ENCODE measurements at places on chromosomes 12 and 14.

DNA sequence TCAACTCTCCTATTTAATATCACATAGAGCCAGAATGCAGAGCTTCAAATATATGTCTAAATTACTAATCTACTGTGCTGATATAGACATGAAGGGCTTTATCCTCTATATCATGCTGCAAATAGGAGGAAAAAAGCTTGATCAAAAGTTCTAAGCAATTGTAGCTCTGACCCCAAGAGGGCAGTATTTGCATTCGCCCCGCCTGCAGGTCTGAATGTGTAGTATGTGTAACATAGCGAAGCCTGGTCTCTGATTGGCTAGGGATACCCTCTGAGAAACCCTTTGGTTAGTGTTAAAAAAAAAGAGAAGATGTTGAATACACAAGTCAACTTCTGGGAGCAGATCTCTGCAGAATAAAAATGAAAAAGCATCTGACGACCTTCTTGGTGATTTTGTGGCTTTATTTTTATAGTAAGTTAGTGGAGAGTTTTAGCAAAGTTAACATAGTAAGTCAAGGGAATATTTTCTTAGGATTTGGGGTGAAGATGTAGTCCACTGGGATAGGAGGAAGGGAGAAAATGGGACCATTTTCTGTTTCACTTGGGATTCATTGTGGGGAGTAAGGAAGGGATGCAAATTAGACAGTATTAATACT, 151.6 kb upstream of the OR4E1 start:
- DNase-seq, result no peak

GRCh38 chr14:54761835-54762234, 140.8 kb downstream of the GCH1 start:
- no peak for DNase-seq

GRCh38 chr12:82470906-82471512, 112.7 kb downstream of the METTL25 start:
- no peak for DNase-seq

- no peak for DNase-seq
Observed at GRCh38 chr12:14514154-14514842, 53.4 kb downstream of the PLBD1 start.

- DNase-seq, result no peak
Observed at GRCh38 chr14:24232645-24233537, at the start of gene GMPR2. GMPR2 (plus strand) TSS chr14:24232929; CDS start chr14:24233254, 325 bp downstream.

DNA sequence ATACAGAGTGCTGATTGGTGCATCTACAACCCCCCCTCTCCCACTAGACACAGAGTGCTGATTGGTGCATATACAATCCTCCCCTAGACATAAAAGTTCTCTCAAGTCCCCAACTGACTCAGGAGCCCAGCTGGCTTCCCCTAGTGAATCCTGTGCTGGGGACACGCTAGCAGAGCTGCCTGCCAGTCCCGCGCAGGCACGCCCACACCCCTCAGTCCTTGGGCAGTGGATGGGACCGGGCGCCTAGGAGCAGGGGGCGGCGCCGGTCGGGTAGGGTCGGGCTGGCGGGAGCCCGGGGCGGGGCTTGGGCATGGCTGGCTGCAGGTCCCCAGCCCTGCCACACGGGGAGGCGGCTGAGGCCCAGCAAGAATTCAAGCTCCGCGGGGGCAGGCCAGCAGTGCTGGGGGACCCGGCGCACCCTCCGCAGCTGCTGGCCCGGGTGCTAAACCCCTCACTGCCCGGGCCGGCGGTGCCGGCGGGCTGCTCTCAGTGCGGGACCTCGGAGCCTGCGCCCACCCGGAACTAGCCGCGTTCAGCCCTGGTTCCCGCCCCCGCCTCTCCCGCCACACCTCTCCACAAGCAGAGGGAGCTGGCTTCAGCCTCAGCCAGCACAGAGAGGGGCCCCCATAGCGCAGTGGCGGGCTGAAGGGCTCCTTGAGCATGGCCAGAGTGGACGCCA, 64.3 kb upstream of the DDHD1 start:
- peak; percentile 73 for DNase-seq

- no peak for DNase-seq
Observed at GRCh38 chr14:94769391-94770250, at the start of gene GSC. GSC (minus strand) TSS chr14:94770113; CDS start chr14:94770015, 98 bp downstream.

- DNase-seq, result no peak
Observed at GRCh38 chr12:118536306-118536906, 160.1 kb downstream of the SUDS3 start.

GRCh38 chr12:11730299-11731041, 81.0 kb downstream of the ETV6 start:
- no peak for DNase-seq

- no peak for DNase-seq
Observed at GRCh38 chr14:68174446-68174845, 354.9 kb downstream of the RAD51B start.

DNA sequence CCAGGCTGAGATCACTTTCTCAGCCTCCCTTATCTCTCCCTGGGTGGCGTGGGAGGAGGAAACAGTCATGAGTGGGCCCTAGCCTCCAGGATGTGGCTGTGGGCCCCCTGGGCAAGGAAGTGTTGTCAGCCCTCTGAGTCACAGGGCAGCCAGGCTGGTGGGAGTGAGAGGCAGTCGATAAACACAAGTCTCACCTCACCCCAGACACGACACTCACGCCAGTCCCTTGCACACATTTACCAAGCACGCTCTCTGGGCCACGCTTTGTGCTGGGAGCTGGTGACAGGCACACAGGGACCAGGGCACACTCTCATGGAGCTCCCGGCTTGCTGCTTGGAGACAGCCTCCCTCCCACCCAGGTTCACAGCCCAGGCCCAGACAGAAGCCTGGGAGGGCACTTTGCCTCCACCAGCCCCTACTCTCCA, 1.9 kb upstream of the KRT79 start:
- no peak for DNase-seq

DNA sequence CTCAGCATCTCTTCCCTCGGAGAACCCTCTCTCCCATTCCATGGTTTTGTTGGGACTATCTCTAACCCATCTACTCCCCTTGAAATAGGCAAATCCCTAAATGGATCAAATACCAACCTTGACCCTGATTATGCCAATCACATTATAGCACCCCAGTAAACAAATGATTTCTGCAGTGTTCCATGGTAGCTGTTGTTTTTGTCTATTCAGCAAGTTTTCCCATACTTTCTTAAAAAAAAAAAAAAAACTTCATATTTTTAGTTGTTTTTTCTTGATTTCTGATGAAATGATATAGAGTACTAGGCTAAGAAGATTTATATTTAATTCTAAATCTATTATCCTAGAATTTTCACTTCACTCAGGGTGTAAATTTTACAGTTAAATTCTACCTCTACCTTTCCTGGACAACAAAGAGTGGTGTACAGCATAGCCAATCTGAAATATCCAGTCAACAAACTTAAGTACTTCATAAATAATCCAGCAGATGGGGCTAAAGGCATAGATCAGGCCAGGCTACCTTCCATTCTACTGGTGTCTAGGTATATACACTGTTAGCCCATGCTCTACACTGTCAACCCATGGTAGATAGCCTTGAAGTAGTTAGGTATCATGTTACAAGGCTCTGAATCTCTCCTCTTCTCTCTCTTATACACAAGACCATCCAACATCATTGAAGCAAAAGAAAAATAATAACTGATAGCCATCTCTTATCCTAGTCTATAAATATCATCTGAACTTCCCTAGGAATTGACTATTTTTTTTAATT, 82.2 kb downstream of the PLEKHG7 start:
- DNase-seq, result no peak

Measured in RWPE2 (cell line).